ENCODE measurements at places on chromosomes 12 and 14.

DNA sequence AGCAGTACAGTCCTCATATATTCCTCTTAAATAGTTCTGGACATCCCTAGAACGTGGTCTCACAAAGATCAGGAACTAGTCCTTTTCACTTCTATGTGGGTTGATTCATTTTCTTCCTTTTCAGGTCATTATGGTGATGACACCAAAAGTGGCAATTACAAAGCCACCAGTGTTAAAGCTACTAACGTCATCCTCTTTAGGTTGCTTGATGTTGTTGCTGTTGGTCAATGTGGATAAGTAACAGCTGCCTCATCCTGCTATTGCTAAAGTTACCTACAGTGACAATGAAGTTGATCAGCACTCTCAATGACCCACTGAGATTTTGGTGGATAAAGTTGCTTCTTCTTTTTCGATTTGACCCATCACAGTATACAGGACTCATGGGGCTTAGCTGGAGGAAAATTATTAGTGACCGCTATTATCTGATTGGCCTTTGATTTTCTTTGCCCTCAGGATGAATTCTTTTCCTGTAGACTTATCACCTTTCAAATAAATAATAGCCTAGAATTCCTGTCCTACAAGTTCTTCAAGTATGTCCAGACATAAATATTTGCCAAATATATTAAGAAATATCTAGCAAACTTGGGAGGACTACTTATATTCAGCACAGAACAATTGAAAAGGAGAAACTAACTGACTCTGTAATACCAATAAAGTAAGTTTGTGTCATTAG is 54.0 kb upstream of the ATP2B1 start:
- no peak for DNase-seq

GRCh38 chr14:100747736-100748135 is 21.0 kb downstream of the DLK1 start:
- no peak for DNase-seq

DNA sequence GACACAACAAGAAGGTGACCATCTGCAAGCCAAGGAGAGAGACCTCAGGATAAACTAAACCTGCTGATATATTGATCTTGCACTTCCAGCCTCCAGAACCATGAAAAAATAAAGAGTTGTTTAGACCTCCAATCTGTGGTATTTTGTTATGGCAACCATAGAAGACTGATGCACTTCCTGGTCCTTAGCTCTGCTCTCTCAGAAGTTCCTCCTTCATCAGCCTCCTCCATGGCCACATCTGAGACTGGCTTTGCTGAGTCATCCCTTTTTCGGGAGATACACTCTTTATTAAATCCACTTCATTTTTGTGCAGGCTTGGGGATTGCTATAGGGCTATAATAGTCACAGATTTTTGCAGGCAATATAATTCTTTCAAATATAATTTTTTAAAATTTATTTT is 89.6 kb upstream of the ATF7IP start:
- DNase-seq: no peak

DNA sequence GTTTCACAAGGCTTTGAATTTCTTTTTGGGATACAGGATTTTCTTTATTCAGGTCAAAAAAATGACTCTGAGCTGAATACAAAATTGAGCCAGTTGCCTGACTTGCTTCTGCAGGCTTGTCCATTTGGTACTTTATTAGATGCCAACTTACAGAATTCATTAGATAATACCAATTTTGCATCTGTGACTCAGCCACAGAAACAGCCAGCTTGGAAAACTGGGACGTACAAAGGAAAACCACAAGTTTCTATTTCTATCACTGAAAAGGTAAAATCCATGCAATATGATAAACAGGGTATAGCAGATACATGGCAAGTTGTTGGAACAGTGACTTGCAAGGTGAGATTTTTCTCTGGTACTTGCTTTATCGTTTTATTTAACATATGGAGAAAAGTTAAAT is 5.8 kb downstream of the AP5M1 start:
- DNase-seq: no peak

GRCh38 chr12:915090-915489 is 34.4 kb downstream of the RAD52 start:
- no peak for DNase-seq

- DNase-seq: no peak
Observed at GRCh38 chr12:96261557-96261956, 67.4 kb downstream of the ELK3 start.

Data from cortex of kidney (tissue), 1 donor.